ENCODE measurements at places on chromosomes 13 and 19. TPM values are rescaled to one million over a fixed set of nuclear protein-coding genes. Genes with fewer than 3 reads are reported as not detected.

ZFP82 gene
- total RNA-seq, result 5.7 TPM

DNA sequence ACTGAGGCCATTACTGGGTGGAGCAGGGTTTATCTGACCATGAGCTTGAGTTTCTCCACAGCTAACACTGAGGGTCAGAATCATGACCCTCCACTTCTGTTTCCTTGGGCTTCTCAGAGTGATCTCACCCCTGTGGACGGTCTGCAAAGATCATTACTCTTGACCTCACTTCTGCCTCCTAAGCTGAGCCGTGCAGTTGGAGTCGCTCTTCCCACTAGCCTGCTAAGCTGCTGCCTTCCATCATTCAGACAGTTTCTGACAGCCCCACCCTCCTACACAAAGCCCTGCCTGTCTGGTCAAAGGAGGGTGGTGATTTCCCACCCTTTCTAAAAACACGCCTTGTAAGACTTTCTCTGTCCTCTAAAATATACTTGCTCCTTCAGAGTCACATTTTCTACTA, 9.3 kb upstream of the FRY start:
- no peak for DNase-seq

CFAP97D2 gene
- total RNA-seq, result not detected

NMRK2 gene
- total RNA-seq, result 568 TPM

ZNF829 gene
- total RNA-seq, result 2.8 TPM

DNA sequence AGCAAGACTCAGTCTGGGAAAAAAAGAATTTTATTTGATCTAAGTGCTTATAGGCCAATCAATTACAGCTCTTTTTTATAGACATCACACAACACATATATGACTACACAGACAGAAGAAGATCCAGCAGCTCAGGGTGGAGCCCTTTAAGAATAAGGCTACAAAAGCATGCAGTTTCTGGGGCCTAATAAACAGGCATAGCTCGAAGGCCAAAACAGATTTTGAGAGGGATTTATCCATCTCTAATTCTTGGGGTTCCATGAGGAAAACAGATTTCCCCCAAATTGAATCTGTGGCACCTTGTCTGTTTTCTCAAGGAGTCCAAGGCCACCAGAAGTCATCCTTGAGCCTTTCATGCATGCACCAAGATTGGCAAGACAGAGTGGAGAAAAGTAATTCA, 3.9 kb upstream of the ZNF550 start:
- DNase-seq, result no peak

DNA sequence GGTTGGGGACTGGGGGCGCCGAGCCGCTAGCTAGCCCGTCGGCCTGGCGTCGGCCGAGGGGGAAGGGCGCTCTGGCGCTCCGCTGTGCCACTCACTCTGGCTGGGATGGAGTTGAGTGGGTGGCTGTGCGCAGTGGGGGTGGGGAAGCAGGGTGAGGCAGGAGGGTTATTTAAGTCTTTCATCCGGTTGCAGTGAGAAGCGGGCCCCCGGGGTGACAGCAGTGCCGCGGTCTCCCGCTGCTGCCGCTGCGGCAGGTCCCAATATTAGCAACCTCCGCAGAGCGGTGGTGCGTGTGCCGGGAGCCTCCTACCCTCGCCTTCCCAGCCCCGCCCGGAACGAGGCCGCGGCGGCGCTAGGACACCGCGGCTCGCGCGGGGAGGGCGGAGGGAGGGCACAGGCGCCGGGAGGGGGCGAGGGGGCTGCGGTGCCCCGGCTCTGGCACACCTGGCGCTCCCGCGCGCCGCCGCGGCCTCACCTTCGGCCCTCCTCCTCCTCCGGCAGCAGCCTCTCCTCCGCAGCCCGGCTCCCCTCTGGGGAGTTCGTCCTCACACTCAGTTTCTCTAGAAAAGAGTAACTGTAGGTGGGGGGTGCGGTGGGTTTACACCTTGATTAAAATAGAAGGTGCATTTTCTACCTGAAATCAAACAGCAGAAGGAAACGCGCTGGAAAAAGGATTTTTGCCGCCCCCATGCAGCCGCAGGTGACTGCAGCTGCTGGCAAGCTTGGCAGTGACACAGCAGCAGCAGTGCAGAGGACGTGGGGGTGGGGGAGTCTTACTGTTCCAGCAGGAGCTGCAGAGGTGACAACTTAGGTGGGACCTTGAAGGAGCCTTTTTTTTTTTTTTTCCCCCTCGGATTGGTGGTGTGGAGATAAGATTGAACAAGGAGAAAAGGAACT, 4.5 kb downstream of the FGF9 start:
- DNase-seq, result peak; percentile 80

DNA sequence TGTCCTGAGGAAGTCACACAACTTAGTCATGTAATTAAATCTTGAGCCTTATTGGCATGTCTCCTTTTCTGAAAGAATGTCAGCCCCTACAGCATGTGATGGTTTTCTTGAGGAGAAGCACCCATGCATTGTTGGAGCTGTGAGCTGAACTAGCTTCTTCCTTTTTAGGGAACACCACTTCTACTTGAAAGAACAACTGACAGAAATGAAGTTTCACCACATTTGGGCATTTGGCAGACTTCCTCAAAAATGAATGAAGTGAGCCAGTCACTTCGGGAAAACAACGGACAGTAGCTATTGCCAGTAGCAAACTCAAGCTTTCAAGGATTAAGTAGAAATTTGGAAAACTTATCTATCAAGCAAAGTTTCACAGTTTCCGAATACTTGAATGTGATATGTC, 1351.3 kb downstream of the EFNB2 start:
- no peak for DNase-seq

DNA sequence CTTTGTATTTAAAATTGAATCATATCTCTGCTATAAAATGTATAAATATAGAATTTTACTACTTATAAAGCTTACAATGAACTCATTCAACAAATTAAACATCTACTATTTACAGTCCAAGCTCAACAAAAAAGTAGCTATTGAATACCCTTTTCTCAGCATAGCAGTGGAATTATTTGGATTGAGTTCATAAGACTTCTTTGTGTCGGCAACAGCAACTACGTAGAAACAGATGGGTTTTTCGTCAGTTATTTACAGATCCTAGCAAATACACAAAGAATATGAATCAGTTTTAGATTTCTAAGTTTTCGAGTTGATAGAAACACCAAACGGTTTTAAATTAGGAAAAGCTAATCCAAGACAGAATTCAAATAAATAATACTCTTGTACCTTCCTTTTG, 10.4 kb upstream of the NEK3 start:
- DNase-seq, result no peak

DNA sequence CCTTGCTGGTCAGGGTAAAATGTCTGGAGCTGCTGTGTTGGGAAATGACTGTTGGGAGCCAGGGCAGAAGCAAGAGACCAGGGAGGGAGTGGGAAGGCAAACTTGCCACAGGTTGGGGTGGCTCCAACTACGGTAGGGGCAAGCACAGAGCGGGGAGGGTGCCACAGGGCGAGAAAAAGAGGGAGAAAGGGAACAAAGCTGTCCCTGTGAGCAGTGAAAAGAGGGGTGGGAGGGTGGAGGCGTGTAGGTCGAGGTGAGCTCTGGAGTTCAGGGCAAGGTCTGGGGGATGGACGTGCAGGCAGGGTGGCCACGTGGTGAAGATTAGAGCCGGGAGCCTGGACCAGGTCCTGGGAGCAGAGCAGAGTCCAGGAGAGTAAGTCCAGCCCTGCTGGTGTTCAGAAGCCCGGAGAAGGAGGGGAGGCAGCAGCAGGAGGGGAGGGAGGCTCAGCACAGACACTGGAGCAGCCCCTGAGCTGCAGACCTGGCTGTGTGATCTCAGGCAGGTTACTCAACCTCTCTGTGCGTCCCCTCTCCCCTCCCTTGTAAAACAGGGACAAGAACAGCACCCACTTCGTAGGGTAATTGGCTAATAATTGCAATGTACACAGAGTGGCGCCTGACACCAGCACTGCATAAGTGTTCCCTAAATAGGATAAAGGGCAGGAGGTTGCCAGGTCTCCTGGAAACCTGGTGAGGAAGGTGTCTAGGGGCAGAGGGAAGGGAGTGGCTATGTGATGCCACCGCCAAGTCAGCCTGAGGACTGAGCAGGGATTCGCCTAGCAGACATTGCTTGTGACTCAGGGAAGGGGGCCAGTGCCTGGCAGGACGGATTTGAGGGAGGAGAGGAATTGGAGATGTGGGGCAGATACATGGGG, 3.2 kb upstream of the POLR2E start:
- no peak for DNase-seq

DNA sequence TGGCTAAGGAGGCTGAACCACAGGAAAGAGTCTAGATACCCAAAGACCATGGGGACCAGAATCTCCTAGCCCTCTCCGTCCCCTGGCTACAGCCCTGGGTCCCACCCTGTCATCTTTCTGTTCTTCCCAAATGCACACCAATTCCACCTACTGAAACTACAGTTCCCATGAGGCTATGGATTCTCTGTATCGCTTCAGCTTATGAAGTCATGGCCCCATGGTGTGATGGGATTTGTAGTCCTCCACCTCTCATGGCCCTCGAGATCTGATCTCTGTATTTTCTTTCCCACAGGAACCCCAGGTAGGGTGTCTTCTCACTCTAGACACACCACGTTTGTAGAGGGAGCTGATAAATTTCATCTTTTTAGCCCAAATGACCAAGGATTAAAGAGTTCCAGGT, 11.8 kb downstream of the PTPRH start:
- no peak for DNase-seq

ZIC2 gene
- total RNA-seq, result not detected

GRCh38 chr13:103275722-103276121, 209.5 kb upstream of the SLC10A2 start:
- DNase-seq, result no peak

RPL21 gene
- total RNA-seq, result 512 TPM

DNA sequence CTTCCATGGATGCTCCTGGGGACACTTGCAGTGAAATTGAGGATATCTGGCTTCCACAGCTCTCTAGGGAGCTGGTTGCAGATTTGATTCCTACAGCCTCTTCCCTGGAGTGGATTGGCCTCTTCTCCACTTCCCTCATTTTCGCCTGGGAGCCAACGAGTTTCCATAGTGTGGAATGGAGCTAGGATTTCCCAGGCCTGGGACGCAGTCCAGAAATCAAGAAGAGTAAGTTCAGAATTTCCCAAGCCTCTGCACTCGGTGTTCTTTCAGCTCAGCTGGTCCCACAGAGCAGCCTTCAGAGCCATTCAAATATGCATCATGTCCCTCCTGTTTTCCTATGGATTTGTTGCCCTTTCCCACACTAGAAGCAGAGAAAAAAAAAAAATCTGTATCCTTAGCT, 68.2 kb downstream of the RAP2A start:
- DNase-seq, result no peak

DNA sequence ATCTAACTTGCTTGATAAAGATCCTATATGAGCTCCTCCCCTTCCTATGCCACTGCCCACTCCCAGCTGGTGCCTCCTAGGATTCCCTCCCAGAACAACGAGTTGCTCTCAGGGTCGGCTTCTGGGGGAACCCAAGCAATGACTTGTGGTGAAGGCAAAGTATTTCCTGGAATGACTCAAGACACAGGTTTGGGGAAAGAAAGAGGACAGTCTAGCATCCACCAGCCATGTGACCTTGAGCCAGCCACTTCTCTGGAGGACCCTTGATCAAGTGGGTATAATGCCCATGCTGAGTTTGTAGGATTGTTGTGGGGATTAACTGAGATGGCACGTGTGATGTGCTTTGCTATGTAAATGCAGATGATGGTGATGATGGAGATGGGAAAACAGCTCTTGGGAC, 33.0 kb downstream of the MBD3L2B start:
- no peak for DNase-seq

GRCh38 chr13:83008212-83008929, 873.9 kb downstream of the SLITRK1 start:
- DNase-seq, result no peak

- no peak for DNase-seq
These were observed 37.9 kb downstream of the ZFR2 start for GRCh38 chr19:3830621-3831589.

Data from cardiac septum (tissue), 1 donor.